Iris pigment epithelial cell (primary cell): ENCODE measurements at places on chromosomes 7 and 10.
A peak's percentile ranks its signal among the peaks of the same experiment; 100 is the strongest.

DNA sequence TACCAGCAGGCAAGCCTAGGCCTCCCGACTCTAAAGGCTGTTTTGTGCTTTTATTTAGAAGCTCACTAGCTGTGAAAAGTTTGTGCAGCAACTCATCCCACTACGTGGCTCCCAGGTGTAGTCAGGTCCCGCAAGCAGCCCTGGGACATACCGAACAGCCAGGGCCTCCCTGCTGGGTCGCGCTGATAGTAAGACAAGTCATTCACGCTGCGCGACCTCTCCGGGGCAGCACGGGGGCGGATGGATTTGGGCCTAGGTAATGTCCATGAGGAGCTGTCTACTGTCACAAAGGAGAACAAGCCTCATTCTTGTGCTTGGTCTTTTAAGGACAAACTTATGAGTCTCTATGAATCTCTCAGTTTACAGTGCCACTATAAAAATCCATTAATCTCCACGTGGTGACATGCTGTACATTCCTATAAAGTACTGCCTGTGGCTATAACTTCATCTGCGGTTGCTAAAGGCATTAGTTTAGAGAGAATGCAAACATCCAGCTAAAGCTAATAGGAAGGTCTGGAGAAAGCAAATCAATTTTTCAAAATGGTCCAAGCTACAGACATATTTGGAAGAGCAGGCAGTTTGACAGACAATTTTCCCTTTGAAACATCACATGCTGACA lies 546.8 kb downstream of the PHTF2 start:
- no peak for DNase-seq

DNA sequence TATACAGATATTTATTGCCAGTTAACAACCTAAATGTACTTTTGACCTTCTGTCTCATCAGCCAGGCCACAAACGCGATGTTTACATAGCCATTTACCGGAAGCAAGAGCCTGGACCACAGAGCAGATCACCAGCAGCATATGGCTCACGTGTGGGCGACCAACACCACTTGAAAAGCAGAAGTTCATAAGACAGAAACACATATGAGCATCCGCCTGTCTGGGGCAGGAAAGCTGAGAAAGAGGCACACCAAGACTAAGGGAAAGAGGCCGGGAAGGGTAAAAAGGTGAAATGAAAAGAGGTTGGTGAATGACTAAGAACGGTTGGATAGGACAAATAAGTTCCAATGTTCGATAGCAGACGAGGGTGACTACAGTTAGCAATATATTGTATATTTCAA lies 1.3 kb downstream of the ABCB1 start:
- DNase-seq = peak; percentile 51

GRCh38 chr7:21293771-21294170 lies 134.1 kb upstream of the SP4 start:
- no peak for DNase-seq

- no peak for DNase-seq
Measured at GRCh38 chr7:110637252-110637651, 453.7 kb upstream of the LRRN3 start.

GRCh38 chr7:106143711-106144337 lies 31.7 kb upstream of the SYPL1 start:
- no peak for DNase-seq

DNA sequence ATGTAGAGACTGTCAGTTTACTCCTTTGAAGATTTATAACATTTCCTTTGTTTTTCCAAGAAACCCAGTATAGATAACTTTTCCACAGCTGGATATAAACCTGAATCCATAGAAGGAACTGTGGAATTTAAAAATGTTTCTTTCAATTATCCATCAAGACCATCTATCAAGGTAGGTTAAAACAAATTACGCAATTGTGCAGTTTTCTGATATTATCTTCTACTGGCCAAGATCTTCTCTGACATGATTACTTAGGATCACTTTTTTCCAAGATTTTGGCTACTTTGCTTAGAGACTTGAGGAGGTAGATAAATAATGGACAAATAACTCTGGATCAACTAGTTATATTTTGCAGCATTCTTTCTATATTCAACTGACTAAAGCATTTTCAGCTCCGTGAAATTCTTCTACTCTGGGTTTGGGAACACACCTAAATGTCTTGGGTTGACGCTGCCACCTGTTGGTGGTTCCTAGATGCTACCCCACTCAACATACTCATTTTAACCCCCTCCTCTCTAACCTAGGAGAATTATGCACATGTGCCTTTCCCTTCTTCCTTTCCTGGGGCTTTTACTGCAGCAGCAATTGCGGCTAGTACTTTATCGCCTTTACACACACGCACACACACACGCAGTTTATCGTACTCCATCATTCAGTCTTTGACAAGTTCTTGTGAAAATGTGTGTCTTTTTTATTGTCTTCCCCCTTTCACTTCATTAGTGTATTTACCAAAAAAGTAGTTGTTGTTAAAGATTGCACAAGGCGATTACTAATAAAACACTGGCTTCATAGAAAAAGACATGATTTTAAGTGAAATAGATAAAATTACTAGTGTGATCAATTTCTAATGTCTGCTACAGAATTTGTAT lies 32.7 kb downstream of the ABCB5 start:
- DNase-seq = peak; percentile 10

DNA sequence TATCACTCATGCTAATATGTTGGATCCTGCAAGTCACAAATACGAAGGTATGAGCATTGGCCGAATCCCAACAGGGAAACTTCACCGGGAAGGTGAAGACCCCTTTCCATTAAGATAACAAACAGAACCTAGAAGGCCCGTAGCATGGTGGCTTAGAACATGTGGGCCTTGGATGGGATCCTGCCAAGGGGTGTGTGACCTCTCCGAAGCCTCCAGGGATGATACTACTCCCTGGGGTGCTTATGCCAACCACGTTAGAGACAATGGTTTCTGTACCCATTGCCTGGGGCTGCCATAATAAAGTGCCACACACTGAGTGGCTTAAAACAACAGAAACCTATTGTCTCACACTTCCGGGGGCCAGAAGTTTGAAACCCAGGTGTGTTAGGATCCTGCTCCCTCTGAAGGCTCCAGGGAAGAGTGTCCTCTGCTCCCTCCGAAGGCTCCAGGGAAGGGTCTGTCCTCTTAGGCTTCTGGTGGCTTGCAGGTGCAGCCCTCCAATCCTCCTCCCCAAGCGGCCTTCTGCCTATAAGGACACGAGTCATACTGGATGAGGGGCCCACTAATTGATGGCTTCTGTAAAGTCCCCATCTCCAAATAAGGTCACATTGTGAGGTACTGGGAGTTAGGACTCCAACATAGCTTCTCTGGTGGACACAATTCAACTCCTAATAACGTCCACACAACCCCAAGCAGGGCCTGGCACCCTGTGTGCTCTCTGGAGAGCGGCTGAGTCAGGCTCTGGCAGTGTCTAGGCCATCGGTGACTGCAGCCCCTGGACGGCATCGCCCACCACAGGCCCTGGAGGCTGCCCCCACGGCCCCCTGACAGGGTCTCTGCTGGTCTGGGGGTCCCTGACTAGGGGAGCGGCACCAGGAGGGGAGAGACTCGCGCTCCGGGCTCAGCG lies 992 bp upstream of the MGMT start:
- DNase-seq = no peak

DNA sequence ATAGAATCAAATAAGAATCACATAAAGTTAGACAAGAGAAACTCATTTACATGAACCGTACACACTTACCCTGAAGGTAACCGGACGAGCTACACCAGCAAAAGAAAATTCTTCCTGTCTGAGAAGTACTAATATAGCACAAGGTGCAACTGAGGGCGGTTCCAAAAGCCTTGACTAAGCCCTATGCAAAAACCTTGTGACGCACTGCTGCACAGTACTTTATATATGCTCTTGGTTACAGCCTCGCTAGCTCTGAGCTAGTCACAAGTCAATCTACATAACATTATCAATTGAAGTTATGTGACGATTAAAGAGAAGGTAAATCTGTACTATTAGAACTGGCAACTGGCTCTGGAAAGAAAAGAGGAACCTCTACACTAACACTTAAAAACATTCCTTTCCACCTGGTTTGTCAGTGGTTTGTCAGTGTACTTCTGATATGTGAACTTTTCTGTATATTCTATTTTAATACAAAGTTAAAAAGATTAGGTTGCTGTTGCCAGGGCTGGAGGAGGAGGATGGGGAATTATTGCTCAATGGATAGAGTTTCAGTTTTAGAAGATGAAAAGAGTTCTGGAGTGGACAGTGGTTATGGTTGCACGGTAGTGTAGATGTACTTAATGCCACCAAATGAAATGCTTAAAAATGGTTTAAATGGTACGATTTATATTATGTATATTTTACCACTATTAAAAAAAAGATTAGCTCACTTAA lies 21.6 kb downstream of the NT5C3A start:
- peak; percentile 54 for DNase-seq

- DNase-seq = no peak
Measured at GRCh38 chr7:108122181-108122580, 8.0 kb downstream of the LAMB4 start.

- no peak for DNase-seq
Measured at GRCh38 chr7:37074370-37074769, 350.1 kb upstream of the AOAH start.

DNA sequence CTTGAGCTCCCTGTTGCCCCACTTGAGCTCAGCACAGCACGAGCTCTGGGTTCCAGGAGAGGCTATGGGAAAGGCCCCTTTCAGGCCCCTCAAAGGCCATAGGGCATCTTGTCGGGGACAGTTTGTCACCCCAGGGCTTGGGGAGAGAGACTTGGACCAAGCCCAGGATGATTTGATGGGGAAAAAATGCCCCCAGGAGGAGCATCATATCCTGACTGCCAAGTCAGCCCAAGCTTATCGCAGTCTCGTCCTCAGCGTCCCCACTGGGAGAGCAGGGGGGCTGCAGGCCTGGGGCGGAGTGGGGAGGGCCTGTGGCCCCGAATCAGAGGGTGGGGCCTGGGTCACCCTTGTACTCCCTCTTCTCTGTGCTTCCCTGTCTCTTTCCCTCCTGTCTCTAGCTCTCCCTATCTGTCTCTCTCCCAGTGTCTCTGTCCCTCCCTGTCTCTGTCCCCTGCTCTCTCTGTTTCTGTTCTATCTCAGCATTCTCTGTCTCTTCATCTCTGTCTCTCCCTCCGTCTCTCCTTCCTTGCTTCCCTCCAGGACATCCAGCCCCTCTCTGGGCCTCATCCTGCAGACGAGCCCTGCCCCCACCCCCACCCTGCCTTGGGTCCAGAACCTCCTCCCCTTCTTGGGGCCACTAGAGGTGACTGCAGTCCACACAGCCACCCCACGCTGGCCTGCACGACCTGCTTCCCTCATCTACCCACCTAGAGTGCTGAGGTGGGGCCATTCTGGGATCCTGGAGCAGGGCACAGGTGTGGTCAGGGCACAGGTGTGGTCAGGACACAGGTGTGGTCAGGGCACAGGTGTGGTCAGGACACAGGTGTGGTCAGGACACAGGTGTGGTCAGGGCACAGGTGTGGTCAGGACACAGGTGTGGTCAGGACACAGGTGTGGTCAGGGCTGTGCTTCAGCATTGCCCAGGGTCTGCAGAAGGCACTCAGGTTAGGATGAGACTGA lies 17.3 kb upstream of the GRIFIN start:
- DNase-seq = no peak

GRCh38 chr10:99325281-99325680 lies 3.9 kb upstream of the CNNM1 start:
- DNase-seq = no peak

GRCh38 chr10:31123946-31124345 lies 92.3 kb upstream of the ZNF438 start:
- no peak for DNase-seq

GRCh38 chr7:27364344-27364758 lies 121.7 kb downstream of the EVX1 start:
- DNase-seq = peak; percentile 78

DNA sequence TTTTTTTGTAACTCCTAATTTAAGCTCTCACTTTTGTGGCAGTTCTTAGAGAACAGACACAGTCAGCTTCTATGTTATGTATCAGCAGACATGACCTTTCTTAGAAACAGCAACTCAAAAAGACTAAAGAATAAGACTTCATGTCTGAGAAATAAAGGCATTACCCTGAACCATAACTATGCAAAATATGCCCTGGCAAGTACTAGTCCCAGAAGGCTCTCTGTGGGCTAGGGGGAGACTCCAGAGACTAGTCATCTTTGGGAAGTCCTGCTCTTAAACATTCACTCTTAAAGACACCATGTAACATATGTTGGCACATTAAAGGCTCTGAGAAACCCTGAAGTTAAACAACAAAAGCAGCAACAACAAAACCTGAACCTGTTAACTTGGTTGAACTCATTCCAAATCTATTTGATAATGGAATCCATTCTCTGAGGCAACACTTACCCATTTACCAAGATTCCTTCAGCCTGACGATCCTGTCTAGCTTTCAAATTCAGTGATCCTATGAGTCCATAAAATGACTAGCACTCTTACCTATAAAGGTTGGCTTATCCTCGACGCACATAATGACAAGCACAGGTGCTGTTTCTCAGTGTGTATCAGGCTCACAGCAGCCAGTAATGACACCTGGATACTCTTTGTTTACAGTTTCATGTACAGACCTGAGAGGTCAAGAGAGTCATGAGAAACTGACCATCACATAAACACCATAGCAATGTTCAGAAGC lies 62.3 kb downstream of the OSBPL3 start:
- DNase-seq = peak; percentile 92

- no peak for DNase-seq
Measured at GRCh38 chr7:1975179-1975578, 257.6 kb downstream of the MAD1L1 start.

GRCh38 chr10:109743574-109743973 lies 179.7 kb downstream of the XPNPEP1 start:
- DNase-seq = no peak

- DNase-seq = no peak
Measured at GRCh38 chr10:13915710-13916109, 328.9 kb downstream of the PRPF18 start.

DNA sequence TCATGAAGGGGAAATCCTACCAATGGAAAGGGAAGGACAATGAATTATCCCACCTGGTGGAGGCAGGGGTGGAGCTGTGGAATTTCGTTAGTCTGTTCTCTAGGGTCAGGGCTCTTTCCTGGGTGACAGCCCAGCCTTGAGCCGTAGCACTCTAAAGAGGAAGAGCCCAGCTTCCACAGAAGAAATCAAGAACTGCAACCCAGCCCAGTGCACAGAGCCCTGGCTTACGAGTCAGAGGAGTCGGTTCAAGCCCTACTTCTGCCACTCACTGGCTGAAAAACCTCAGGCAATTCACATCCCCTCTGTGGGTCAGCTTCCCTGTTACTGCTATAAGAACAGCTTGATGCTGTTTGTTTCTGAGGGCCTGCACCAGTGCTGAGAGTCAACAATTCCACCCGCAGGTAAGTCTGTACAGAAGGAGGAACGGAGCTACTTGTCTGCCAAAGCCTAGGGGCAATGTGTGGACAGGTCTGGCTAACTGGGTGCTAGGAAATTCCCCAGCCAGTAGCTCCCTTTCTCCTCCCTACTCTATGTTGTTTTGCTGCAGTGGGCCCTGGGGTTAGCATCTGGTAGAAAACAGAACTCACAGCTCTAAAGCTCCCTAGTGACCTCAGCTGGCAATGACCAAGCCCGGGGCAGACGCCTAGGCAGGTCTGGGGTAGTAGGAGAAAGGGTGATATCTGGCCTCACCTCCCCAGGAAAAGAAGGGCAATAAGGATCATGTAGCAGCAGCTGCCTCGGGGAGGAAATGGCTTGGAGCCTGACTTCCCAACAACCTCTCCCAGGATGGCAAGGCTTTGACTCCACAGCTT lies 3.3 kb downstream of the AVPI1 start:
- DNase-seq = peak; percentile 60

GRCh38 chr7:22348379-22348778 lies 8.6 kb downstream of the RAPGEF5 start:
- DNase-seq = no peak

- no peak for DNase-seq
Measured at GRCh38 chr7:44398953-44399574, 73.7 kb upstream of the CAMK2B start.

- DNase-seq = no peak
Measured at GRCh38 chr10:14003517-14004184, 327.1 kb downstream of the FRMD4A start.
